ENCODE measurements at places on chromosomes 7 and 10.

DNA sequence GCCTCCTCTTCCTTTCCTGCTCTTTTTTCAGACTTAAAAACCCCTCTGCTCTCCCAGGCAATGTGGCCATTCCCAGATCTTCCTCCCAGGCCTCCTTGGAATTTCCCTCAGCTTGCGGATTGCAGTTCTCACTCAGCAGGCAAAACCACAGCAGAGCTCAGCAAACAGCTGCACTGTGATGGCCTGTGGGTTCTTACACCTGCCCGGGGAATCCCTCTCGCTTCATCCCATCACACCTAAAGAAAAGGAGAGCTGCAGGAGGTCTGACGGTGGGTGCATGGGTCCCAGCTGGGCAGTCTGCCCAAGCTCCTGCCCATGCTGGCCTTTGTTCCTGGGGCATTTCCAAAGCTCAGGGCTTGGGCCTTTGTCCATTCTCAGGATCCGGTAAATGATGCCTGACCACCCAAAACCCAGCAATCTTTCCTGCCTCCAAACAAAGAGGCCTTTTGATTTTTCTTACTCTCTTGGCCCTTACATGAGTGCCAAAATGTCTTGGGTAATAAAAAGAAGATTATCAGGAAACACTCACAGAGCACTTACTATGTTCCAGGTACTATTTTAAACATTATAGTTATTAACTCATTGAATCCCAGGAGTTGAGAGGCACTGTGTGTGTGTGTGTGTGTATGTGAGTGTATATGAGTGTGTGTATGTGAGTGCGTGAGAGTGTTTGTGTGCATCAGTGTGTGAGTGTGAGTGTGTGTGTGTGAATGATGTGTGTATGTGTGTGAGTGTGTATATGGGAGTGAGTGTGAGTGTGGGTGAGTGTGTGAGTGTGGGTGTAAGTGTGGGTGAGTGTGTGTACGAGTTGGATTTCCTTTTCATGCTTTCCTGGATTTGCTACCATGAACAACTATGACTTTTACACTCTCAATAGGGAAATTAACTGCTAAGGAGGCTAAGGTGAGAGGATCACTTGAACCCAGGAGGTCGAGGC is 64.5 kb upstream of the PODXL start:
- no peak for DNase-seq

- peak; percentile 79 for DNase-seq
These were observed 17.4 kb downstream of the ZNRF2 start for GRCh38 chr7:30301751-30302150.

- DNase-seq, result no peak
These were observed 6.7 kb upstream of the COA1 start for GRCh38 chr7:43735802-43736603.

DNA sequence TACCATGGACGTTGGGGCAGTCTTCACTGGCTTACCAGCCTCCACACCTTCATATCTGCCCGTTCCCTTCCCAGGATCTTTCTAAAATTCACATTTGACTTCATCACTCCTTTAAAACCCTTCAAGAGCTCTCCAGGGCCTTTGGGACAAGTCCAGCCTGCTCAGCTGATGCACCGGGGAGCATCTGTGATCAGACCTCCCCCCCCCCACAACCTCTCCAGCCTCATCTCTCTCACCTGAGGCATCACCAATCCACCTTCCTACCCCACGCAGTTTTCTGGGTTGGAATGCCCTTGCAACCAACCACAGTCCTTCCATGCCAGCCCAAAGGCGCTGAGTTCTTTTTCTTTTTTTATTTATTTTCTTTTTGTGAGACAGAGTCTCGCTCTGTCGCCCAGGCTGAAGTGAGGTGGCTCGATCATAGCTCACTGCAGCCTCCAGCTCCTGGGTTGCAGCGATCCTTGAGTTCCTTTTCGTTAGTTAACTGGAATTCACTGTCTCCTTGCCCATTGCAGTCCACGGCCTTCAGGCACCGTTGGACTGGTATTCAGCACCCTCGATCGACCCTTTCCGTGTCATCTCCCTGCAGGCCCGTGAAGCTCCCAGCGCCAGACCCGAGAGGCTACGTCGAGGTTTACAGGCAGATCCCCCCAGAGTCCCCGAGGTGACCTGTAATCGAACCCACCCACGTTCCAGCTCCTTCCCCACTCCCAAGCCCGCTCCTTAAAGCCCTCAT is 654 bp downstream of the ALKBH4 start:
- DNase-seq, result no peak

DNA sequence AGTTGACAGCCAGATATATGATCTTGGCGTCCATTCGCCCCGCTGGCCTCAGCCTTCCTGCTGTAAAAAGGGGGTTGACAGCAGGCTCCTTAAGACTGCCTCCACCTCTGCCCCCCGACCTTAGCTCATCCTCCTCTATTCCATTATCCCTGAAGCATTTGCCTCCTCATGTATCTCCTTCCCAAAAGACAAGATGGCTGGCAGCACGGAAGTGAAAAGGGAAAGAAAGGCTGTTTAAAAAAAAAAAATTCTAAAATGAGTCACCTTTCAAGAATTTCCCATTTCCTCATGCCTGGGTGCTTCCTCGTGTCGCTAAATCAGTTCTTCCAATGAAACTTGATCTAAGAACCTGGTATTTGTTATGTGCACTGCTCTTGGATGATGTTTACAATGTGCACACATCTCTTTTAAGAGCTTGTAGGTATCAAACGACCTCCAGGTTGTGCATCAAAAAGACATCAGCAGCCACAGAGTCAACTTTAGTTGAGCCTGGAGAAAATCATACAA is 1.7 kb downstream of the SCRN1 start:
- peak; percentile 82 for DNase-seq

DNA sequence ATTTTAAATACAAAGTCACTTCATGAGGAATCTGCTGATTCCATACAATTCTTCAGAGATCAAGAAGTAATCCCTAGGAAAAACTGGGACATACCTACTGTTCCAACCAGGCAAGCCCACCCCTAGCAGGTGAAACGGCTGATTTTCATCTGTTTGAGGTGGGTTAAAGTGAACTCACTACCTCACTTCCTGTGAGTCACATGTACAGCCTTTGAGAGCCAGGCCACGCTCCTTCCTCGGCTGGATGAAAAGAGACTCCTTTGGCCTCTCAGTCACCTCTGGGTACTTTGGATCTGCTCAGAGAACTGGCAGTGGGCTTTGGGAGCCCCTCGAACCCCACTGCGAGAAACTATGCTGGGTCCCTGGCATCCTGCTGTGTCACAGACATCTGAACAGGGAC is 68.2 kb downstream of the CHST15 start:
- DNase-seq, result no peak

DNA sequence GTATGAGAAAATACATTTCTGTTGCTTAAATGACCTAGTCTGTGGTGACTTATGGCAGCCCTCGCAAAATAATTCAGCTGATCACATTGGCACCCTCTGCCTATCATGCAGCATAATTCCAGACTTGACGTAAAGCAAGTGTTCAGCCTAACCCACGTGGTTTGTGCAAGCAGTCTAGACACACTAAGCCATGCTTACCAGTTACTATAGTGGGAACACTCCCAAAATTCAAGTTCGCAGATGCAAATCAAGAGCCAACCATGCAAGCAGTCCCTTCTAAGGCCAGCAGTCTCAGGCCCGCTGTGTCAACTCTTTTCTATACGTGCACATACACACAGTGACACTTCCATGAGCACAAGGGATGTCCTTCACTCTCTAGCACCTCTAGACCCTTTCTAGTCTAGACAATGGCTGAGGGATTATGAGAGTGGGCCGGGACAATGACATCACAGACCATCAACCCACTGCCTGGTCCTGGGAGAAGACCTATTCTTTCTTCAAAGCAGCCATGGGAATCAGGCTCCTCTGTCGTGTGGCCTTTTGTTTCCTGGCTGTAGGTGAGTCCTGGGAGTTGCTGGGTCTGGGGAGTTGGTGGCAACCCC is 29.0 kb upstream of the PRSS1 start:
- DNase-seq, result no peak

DNA sequence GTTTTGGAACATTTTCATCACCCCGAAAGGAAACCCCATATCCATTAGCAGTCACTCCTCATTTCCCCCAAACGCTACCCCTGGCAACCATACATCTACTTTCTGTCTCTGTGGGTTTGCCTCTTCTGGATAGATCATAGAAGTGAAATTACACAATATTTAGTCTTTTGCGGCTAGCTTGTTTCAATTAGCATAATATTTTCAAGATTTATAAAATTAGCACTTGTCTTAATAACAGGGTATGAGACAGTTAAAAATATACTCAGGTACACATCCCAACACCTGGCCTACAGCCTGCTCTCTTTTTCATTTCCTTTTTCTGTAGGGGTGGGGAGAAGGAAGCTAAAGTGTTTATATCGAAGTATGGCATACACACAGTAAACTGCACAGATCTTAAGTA is 81.4 kb upstream of the LRGUK start:
- DNase-seq, result no peak

GRCh38 chr7:50657912-50658311 is 92.7 kb upstream of the DDC start:
- no peak for DNase-seq

DNA sequence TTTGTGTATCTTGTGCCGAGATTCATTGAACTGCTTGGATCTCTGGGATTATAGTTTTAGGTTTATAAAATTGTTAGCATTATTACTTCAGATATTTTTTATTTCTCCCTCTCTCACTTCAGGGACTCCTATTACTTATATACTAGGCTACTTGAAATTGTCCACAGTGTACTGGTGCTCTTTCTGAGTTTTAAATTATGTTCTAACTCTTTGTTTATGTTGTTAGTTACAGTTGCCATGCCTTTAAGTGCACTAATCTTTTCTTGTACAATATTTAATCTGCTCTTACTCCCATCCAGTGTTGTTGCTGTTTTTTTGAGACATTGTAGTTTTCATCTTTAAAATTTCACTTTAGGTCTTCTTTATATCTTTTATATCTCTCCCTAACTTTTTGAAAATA is 13.1 kb downstream of the PLEKHS1 start:
- no peak for DNase-seq

DNA sequence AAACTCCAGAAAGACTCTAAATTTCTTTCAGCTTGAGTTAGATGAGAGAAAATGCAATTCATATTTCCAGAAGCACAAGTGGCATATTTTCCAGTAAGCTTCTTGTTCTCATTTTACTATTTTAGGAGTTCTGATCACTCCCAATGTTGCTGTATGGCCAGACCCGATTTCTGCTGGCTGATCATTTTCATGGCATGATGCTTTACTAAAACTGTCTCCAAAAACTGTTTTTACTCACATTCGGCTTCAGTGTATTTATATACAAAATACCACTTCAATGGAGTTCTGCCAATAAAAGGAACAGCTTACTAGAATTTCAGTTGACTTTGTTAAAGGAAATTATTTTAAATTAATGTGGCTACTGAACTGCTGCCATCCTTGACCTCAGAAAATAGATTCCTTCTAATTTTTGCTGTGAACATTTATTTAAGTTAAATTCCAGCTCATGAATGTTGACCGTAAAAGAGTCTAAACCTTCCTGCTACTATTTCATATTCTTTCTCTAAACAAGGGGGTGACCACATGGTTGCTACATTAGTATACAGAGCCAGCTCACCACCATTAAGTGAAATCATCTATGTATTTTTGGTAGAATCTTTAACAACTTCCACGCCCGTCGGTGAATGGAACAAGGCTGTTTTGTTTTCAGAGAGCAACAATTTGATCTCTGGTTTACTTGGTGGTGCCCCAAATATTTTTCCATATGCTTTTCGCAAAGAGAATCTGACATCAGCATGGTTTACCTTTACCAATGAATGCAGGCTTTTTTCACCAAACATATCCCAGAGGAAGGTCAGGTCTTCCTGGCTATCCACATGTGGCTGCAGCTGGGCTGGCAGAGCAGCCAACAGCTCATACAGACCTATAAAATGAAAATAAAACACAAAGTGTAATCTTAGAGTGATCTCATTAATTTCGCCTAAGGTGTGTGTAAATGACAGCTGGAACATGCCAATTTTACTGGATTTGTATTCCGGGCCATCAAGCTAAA is 101.2 kb downstream of the MPP7 start:
- DNase-seq, result no peak

- no peak for DNase-seq
These were observed 33.9 kb downstream of the STOX1 start for GRCh38 chr10:68861253-68861652.

DNA sequence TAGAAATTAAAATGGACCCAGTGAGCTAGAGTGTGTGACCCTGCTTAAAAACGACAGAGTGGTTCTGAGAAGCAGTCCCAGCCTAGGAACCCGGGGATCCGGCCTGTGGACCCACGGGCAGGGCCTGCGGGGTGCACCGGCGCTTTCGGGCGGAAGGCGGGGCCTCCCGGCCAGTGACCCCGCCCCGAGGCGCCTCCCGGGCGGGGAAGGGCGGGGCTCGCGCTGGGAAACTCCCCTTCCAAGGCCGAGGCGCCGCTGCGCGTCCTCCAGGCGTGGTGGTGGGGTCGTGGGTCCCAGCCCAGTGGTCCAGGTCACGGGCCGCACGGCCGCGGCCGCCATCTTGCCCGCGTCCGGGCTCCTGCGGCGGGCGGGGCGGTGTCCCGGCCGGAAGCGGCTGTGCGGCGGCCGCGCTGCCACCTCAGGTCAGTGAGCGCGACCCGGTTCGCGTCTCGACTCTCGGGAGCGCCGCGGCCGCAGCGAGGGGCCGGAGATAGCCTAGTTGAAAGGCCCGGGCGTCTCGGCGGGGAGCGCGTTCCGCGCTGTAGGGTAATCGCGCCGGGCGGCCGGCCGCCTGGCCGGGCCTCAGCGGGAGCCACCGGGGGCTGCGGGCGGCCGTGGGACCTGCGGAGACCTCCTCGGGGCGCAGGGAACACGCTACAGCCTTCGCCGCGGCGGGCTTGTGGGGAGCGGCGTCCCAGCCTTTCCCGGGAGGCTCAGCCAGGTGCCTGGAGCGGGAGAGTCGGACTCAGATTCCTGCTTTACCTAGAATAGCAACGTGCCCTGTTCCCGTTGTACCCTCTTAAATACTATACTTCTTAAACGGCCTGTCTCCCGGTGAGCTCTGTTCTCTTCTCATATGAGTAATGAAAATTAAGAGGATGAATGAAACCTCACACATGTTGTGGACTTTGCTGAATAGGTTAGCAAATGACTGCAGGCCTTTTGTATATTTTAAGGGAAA is at the start of gene MIOS:
MIOS (plus strand) TSS at position 234 of the 961 bp plus-strand sequence. CDS start 5,592 bp downstream, outside the sequence.
- DNase-seq, result peak; percentile 94

- no peak for DNase-seq
These were observed 53.1 kb upstream of the CXCL12 start for GRCh38 chr10:44437840-44438511.

DNA sequence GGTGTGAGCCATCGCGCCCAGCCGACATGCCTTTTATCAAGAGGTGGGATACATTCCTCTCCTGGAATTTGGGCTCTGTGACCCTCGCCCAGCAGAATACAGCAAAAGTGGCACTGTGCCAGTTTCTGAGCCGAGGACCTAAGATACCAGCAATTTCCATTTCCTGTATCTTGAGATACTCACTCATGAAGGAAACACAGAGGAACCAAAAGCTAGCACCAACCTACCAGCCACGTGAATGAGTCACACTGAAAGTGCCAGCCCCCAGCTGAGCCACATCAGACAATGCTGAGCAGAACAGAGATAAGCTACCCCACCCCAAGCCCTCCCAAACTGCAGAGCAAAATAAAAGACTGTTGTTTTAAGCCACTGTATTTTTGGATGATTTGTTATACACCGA is 56.3 kb downstream of the CACUL1 start:
- peak; percentile 29 for DNase-seq
